ENCODE measurements at places on chromosomes 6 and 20.

- DNase-seq: peak; percentile 61
Measured at GRCh38 chr20:3042625-3043024, 797 bp upstream of the GNRH2 start.

- no peak for DNase-seq
Measured at GRCh38 chr6:23137611-23138010, 568.2 kb downstream of the HDGFL1 start.

GRCh38 chr6:116436586-116436985 is 24.6 kb upstream of the CALHM6 start:
- DNase-seq: no peak

DNA sequence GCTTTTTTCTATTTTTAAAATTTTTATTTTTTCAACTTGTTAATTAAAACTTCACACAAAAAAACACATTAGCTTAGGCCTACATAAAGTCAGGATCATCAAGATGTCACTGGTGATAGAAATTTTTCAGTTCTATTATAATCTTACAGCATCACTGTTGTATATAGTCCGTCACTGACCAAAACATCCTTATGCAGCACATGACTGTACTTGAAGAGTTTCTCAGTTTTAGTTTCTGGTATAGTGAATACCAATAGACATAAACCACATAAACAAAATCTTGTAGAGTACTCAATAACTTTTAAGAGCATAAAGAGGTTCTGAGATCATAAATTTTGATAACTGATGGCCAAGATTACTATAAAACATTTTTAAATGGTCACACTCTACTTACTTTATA is 71.8 kb downstream of the ASCC3 start:
- no peak for DNase-seq
